ENCODE measurements at places on chromosomes 3 and 15.

GRCh38 chr3:173397161-173398110 lies at the start of gene NLGN1:
TSS of gene NLGN1 (plus strand) at chr3:173397744.
- DNase-seq, result no peak

DNA sequence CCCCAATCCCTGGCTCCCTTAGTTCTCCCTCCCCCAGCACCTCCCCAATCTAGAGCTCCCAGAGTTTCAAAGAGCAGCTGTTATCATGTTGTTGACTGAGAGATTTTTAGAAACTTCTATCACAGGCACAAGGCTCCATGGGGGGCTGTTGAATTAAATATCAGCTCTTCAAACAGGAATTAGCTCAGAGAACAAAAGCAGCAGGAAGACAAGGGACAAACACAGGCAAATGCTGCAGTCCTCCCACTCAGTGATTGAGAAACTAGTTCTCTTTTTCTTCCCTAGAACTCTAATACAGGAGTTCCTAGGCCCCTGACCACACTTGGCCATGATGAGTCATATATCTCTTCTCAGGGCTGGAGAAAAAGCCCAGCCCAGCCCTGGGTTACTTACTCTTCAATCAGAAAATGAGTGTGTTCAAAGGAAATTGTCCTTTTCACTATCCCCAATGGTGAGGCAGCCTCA lies 262.1 kb downstream of the IGSF11 start:
- DNase-seq, result no peak

GRCh38 chr15:64017082-64017588 lies 29.1 kb downstream of the DAPK2 start:
- DNase-seq, result no peak

GRCh38 chr3:132381348-132381944 lies 35.9 kb upstream of the DNAJC13 start:
- DNase-seq, result no peak

GRCh38 chr3:36433511-36433910 lies 53.2 kb downstream of the STAC start:
- no peak for DNase-seq

GRCh38 chr3:13801361-13802204 lies 78.3 kb downstream of the WNT7A start:
- DNase-seq, result no peak

GRCh38 chr15:78944669-78945407 lies at the start of gene CTSH:
TSS of gene CTSH (minus strand) at chr15:78945046. CDS start at chr15:78944981, 65 bp downstream.
- peak; percentile 78 for DNase-seq

GRCh38 chr15:70356919-70357318 lies 259.2 kb upstream of the TLE3 start:
- DNase-seq, result no peak
